Activated naive CD4-positive, alpha-beta T cell treated with Interleukin-2 at 50 U/mL for 16 hours (primary cell): ENCODE measurements at places on chromosomes 6 and 20.
A peak's percentile ranks its signal among the peaks of the same experiment; 100 is the strongest.

- DNase-seq: no peak
Observed at GRCh38 chr6:43492673-43493072, 15.3 kb downstream of the TJAP1 start.

- no peak for DNase-seq
Observed at GRCh38 chr6:21856844-21857243, 263.3 kb downstream of the SOX4 start.

DNA sequence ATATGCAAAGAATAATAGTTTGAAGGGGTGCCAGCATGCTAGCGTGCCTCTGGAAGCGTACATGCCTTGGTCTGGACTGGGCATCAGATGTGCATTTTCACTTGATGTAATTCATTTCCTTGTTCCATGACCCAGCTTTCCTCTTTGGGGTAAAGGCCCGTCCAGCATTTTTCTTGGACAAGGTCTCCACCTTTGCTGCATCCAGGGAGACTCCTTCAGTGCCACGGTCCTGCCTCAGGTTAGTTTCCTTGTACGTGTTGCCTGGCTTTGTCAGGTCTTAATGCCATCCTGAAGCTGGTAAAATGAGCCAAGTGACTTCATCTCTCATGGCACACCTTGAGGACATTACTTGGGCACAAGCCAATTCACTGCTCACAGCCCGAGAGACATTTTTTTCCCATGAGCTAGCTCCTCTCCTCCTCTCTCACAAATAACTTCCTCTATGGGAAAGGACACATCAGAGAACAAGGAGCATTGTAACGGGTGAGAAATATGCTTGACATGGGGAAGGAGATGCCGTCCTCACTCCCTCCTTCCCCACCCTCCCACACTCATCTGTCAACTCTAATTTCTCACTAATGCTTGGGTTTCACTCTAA lies 23.9 kb downstream of the EDN1 start:
- no peak for DNase-seq

- no peak for DNase-seq
Observed at GRCh38 chr20:821046-821730, 12.3 kb upstream of the FAM110A start.

- DNase-seq: peak; percentile 43
Observed at GRCh38 chr6:34207695-34208443, 28.8 kb upstream of the HMGA1 start.

GRCh38 chr20:58553841-58554240 lies 38.6 kb upstream of the APCDD1L start:
- DNase-seq: no peak

DNA sequence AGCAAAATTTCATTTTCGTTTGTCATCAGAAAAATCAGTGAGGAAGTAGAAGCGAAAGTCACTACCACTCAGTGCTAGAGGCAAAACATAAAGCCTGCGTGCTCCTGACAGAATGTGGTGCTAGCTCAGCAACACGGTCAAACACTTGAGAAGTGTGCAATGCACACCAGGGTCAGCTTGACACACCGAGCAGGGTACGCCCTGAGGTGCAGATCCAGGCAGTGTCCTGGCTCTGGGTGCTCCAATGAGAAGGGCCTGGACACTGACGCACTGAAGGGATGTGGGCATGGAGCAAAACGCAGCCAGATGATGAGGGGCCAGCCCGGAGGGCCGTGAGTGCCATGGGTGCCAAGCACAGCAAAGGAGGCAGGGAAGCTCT lies 5.9 kb downstream of the RNASET2 start:
- peak; percentile 47 for DNase-seq

GRCh38 chr6:41784581-41785171 lies 2.8 kb upstream of the TOMM6 start:
- DNase-seq: no peak

DNA sequence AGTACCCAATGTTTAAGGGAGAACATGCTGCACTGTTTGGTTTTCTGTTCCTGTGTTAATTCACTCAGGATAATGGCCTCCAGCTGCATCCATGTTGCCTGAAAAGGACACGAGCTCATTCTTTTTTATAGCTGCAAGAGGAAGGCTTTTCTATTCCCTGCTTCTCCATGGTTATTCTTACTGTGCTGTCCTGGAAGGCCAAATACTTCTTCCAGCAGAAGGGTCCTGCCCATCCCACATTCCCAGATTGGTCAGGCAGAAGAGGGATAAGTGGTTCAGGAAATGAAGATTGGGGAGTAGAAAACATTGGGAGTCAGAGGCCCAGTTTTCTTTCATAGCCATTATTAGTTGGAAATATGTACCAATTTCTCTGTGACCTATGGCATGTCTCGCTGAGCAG lies 122.4 kb downstream of the TCP11 start:
- DNase-seq: no peak

DNA sequence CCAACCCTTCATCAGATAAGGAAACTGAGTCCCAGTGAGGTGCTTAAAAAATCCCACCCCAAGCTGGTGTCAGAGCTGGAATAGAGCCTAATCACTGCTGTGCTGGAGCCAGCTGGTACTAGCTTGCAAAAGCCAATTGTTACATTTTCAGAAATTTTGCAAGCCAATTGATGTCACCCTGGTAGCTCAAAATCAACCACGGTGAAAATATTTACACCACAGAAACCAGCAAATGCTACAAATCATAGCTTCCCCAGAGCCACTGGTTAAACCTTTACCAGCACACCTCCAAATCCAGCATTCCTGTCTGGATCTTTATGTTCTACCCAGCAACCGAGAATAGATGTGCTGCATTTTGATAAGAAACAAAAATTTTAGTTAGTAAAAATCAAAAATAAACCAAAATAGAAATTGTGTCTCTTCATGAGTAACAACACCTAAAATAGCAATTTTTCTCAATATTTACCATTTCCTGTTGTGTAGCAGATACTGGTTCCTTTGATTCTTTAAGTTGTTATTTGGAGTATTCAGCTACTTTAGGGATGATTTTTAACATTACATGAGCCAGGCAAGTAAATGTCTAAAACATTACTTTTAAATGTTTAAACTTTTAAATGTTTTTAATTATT lies 7.2 kb upstream of the LCA5 start:
- no peak for DNase-seq

DNA sequence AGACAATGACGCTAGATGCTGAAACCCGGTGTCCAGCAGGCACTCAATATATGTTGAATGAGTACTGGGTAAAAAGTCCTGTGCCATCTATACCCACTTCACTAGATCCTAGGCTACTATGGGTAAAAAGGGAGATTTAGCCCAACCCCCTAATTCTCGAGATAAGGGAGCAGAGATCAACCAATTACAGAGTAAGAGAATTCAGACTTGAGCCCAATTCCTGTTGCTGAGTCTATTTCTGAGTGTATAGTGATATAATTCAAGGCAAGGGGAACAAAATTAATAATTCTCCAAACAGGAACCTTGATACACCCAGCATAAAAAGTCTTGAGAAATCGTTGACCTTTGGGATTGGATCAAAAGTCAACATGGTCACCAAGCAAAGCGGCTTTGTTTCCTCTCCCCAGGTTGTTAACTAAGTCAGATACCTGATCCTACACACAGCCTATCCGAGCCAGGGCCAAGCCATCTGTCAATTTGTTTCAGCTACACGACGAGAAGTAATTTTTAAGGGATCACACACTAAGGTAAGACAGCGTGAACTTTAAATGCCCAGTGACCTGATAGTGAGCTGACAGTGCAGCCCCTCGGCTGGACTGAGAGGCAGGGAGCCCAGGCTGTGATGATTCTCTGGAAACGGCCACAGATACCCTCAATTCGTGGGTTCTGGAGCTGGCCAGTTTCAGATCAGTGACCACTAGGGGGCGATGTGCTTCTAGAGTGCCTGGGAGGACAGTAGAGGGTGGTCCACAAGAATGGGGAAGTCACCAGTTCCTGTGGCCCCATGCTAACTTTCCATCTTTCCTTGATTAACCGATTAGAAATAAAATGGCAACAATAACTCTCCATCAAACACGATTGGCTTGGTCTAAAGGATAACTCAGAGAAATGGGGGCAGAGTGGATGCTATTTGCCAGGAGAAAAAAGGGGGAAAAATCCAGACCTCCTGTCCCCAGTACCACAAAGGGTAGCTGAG lies 46.2 kb downstream of the SLC22A23 start:
- DNase-seq: peak; percentile 36

DNA sequence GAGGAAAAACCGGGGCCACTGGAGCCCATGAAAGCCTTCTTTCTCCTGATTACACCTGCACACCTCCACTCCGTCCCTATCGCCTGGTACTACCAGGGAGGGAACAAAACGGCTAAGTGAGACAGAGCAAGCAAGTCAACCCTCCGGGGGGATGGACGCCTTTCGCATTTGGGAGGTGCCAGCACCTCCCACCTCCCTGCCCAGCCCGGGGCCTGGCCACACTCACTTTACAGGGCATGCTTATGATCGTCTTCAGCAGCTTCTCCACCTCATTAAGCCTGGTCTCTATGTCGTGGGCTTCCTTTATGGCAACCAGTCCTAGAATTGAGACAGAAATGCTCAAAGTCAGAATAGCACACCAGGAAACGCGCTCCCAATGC lies 13.7 kb downstream of the PXDC1 start:
- no peak for DNase-seq

- DNase-seq: no peak
Observed at GRCh38 chr6:148325316-148326068, 17.1 kb upstream of the SASH1 start.

GRCh38 chr6:8086755-8087306 lies 15.5 kb downstream of the EEF1E1 start:
- DNase-seq: no peak

GRCh38 chr6:81773887-81774286 lies 21.4 kb upstream of the TENT5A start:
- no peak for DNase-seq

DNA sequence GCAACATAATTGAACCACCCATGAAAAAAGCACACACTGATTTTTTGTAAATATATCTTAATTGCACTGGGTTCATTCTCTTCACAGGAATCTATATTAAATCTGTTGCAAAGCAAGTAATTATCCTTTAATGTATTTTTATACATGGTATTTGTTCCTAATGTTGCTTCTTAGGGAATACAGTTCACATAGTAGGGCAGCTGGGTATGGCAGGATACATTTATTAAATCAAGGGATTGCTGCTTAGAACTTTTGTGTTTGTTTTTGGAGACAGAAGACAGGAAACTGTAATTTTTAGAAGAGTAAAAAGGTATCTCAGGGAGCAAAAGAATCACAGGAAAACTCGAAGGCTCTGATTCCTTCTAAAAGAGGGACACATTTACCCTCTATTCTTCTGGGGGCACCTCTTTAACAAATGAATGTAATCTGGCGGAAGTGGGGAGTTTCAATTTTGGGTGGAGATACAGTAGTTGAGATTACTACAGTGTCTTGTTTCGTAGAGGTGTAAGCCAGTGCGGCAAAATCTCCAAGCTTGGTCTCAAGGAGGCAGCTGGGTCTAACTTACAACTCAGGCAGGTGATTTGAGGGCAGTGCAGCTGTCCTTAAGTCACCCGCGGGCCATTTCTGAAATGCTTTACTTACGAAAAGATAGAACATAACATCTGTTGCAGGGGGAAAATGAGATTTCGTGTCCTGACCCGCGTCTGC lies 812 bp upstream of the SMIM13 start:
- no peak for DNase-seq

DNA sequence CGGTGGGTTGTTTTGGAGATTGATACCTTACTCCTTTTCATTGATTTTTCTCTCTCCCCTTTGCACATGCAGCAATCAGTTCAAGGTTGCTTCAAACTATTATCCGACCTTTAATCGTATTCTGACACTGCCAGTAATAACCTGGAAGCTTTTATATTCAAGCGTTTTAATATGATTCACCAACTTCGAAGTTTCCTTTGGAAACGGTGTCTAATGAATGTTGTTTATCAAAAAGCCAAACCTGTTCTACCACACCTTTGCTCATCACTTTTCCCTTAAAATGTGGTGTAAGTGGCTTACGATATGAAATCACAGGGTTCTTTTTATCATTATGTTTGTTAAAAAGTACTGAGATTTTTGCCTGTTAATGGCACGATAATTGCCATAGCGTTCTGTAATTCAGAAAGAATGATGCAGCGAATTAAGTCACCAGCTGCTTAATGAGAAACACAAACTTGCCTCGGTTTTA lies 660 bp downstream of the STXBP5 start:
- no peak for DNase-seq

DNA sequence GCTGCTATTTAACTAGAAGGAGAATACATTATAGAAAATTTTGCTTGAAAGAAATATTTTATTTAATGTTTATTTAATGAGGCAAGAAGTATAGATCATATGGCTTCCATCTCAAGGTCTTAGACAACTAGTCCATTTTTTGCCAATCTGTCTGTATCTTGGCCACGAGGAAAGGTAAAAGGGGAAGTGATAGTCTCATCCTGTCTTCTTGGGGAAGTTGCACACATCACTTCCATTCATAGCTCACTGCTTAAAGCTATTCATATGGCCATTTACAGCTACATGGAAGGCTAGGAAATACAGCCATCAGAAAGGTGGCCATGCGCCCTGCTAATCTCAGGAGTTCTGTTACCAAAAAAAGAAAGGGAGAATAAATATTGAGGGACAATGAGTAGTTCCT lies 50.8 kb downstream of the METTL24 start:
- DNase-seq: no peak

GRCh38 chr20:60473211-60473610 lies 515.0 kb downstream of the CDH26 start:
- no peak for DNase-seq

GRCh38 chr6:139064981-139065665 lies 36.6 kb downstream of the ABRACL start:
- no peak for DNase-seq

- no peak for DNase-seq
Observed at GRCh38 chr20:37303637-37304036, 14.2 kb downstream of the MANBAL start.

GRCh38 chr6:149482545-149483333 lies 2.1 kb downstream of the ZC3H12D start:
- peak; percentile 37 for DNase-seq

GRCh38 chr6:111761783-111762312 lies 111.4 kb downstream of the FYN start:
- peak; percentile 60 for DNase-seq

DNA sequence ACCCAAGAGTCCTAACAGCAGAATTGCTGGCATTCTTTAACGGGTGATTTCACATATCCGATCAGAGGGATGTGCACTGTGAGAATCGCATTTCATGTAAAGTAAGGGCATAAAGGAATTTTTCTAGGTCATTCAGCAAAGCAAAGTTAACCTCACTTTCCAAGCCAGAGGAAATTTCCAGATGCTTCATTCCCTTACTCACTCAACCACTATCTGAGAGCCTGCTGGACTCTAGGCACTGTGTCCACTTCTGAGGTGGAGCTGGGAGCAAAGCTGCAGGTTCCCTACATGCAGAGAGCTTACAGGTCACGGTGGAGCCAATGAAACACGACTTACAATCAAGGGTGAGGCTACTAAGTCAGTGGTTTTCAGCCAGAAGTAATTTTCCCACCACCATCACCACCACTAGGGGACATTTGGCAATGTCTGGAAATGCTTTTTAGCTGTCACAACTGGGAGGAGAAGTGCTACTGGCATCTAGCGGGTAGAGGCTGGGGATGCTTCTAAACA lies 34.5 kb upstream of the TSHZ2 start:
- DNase-seq: no peak

- no peak for DNase-seq
Observed at GRCh38 chr6:106165885-106166485, 79.8 kb downstream of the PRDM1 start.

GRCh38 chr20:38330638-38331037 lies 15.6 kb upstream of the LBP start:
- DNase-seq: no peak
